ENCODE measurements at places on chromosomes 6 and 20.

DNA sequence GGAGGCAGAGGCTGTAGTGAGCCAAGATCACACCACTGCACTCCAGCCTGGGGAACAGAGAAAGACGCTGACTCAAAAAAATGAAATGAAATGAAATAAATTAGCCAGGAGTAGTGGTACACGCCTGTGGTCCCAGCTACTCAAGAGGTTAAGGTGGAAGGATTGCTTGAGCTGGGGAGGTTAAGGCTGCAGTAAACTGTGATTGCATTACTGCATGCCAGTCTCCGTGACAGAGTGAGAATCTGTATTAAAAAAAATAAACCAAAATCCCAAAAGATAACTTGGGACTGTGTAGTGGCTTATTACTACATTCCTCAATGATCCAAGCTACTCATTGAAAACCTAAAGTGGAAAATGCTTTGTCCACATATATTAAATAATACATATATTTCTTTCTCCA lies 87.0 kb downstream of the SGK1 start:
- DNase-seq, result no peak

DNA sequence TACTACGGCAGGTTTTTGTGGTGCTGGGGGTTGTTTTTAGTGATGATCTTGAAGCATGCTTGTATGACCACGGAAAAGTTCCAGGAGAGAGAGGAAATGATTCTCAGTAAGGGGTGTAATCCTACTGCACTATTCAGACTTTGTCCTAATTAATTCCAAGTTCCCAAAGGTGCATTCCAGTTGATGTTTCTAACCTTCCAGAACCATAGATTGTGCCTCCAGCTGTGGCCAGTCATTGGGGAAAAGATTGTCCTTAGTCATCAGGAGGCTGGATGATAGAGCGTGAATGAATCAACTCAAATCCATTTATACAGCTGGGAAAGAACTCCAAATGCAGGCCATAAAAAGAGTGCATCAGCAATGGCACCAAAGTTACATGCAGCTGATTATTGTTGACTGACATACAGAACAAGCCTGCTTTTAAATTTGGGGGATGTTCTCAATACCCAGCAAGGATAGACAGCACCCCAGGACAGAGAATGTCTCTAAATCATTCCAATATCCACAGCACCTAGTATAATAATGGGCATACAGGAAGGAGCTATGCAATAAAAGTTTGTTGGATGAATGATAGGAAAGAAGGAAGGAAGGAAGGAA lies 27.8 kb upstream of the PKHD1 start:
- DNase-seq, result no peak

- no peak for DNase-seq
Observed at GRCh38 chr6:3236005-3236404, 8.6 kb upstream of the TUBB2B start.

DNA sequence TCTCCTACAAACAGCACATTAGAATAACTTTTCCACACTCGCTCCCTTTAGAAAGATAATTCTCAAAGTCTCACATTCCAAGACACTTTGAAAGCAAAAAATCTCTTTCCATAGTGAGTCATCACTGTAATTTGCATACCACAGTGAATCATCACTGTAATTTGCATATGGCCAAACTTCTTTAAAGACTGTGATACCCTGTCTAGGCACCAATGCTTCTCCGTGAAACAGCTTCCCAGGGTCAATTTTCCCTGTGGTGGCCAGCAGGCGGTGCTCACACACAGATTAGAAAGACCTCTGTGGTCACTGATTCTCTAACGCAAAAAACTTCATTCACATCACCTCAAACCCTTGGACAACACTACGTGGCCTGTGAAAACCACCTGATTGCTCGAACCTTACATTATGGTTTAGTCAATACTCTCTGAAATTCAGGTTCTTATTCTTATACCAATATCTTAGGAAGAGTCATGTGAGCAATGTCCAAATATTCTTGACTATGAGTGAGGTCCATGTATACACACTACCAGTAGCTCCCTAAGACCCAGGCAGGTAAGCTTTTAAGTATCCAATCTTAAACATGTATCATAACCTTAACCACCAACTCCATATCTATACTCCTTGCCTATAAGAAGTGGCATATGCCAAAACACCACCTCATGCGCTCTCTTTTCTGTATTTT lies 78.5 kb upstream of the PHACTR1 start:
- no peak for DNase-seq

GRCh38 chr6:93248631-93249030 lies 170.7 kb downstream of the EPHA7 start:
- no peak for DNase-seq

- DNase-seq, result no peak
Observed at GRCh38 chr6:37565267-37566110, 65.8 kb upstream of the CCDC167 start.

DNA sequence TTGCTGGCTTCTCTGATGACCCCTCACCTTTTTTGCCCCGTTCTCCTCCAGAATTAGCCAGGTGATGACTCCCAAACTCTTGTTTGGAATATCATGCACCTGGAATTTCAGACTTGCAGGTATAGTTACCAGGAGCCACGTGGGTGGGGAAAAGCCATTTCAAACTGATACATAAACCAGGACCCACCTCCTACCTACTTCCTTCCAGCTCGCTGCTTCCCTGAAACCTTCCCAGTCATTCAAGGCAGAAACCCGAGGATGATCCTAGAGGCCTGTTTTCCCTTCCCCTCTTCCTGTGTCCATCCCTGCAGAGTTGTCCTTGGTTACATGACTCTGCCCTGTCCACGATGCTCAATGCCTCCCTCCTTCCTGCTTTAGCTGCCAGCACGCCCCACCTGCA lies 101.9 kb downstream of the MTHFD1L start:
- DNase-seq, result no peak

DNA sequence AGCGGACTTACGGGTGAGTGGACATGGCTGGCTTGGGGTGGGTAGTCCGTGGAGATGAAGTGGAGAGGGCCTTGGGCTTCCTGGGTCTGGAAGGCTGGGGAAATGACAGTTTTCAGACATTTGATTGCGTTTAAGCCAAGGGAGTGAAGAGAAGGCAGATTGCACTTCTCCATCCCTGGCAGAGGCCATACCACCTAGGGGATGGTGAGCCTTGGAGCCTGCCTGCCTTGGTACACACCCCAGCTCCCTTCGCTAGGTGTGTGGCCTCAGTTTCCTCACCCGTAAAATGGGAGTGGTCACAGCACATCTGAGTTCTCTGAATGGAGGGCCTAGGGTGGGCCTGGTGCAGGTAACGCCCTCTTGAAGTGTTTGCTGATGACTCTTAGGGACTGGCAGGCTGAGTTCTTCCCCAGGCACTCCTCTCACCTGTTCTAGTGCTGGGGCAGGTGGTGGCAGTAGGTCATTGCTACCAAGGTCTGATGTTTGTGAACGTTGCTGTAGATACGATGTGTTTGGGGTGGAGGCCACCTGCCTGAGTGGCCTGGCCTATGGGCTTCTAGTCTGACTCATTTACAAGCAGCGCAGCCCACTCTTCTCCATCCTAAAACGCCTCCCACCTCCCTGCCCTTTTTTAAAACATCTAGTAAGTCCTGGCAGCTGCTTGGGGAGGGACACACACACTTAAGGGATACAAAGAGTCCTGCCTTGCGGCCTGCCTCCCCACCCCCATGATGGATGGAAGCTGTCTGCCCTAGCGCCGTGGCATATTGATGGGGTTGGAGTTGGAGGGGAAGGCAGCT lies 2.3 kb downstream of the RBM38 start:
- no peak for DNase-seq

- no peak for DNase-seq
Observed at GRCh38 chr6:155077784-155078183, 82.7 kb downstream of the TIAM2 start.

DNA sequence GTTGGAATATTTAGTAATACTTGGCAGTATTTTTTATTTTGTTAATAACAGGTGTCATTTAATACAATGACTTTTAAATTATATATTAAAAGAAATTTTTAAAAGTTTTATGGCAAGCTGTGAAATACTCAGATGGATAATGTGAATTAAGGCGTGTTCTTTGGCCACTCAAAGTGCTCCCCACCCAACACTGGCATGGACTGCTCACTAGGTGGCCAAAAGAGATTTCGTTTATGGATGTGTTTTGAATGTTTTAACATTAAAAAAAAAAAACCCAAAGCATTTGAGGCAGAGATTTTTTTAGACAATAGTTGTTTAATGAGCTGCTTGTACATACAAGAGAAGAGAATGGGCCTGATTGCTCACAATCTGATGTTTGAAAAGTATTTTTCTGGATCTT lies 86.5 kb downstream of the QKI start:
- DNase-seq, result no peak

- no peak for DNase-seq
Observed at GRCh38 chr20:6644813-6645628, 122.5 kb upstream of the BMP2 start.

- no peak for DNase-seq
Observed at GRCh38 chr6:13908955-13909381, 15.8 kb upstream of the RNF182 start.

GRCh38 chr6:37990762-37991525 lies 171.4 kb downstream of the ZFAND3 start:
- DNase-seq, result no peak

DNA sequence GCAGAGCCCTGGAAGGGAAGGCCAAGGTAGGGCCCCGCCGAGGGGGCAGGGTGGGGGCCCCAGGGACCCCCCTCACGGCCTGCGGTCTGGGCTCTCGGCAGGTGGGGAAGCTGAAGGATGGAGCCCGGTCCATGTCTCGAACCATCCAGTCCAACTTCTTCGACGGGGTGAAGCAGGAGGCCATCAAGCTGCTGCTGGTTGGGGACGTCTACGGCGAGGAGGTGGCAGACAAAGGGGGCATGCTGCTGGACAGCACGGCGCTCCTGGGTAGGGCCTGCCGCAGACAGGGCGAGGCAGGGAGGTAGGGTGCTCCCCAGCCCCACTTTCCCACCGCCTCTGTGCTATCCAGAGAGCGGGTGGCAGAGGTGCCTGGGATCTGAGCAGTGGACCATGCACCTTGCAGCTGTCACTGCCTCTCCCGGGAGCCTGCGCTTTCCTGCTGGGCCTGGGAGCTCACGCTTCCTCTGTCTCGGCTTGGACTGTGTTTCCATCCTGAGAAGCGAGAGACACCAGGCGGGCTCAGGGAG lies 83.1 kb downstream of the SYNJ2 start:
- DNase-seq, result no peak

DNA sequence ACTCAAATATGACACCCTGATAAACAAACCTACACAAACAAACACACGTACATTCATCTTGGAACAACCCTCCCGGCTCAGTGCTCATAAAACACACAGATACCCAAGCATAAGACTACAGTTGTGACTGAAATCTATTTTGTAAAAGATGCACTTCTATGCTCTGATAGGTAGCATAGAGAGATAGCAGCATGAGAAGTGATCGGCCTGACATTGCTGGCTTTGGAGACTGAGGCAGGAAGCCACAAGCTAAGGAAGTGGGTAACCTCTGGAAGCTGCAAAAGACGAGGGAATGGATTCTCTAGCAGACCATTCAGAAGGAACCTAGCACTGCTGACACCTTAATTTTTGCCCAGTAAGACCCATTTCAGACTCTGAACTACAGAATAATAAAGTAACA lies 1.6 kb upstream of the RNF39 start:
- DNase-seq, result no peak

- no peak for DNase-seq
Observed at GRCh38 chr6:132648356-132648755, 10.6 kb downstream of the TAAR1 start.

DNA sequence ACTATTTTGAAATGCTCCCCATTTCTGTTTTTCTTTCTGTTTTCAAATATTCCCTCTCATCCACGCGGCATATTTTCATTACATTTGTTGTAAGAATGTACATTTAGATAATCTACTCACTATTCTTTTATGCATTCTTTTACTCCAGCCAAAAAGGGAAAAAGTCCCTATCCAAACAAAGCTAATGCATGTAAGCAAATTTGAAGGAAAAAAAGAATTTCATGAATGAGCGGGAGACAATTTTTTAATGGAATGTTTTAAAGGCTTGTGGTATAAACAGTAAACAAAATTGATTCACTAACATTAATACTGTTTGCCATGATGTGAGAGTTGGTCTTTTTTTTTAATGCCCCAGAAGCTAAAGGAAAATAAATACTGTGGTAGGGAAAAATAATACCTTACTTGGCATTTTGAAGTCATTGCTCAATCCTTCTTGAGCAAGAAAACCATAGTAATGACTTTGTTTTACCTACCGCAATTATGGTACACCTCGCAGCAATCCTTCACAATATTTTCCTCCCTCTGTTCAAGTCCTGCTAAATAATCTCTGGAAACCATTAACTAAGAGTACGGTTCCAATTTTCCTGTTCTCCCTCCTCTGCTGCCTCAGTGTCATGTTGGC lies 79.0 kb downstream of the BACH2 start:
- no peak for DNase-seq

GRCh38 chr20:36493801-36494114 lies 47.6 kb upstream of the MYL9 start:
- no peak for DNase-seq

DNA sequence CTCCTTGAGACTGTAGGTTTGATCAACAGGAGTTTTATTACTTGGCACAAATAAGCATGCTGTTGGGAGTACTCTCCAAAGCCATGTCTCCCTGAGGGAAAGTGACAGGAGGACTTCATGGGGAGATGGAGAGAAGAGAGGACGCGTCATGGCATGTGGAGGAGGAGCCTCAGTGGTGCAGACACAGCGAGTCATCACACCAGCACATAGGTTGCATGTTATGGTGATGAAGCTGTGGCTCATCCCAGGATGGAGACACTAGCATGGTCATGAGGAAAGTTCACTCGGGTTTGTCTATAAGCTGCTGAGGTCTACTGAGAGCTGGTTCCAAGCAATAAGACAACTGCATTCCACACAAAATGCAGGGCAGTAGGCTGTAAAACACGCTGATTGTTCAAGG lies 13.2 kb upstream of the SSTR4 start:
- DNase-seq, result no peak

GRCh38 chr6:79600812-79601609 lies 30.1 kb upstream of the SH3BGRL2 start:
- DNase-seq, result no peak

GRCh38 chr20:10260316-10260715 lies 41.7 kb downstream of the SNAP25 start:
- no peak for DNase-seq

DNA sequence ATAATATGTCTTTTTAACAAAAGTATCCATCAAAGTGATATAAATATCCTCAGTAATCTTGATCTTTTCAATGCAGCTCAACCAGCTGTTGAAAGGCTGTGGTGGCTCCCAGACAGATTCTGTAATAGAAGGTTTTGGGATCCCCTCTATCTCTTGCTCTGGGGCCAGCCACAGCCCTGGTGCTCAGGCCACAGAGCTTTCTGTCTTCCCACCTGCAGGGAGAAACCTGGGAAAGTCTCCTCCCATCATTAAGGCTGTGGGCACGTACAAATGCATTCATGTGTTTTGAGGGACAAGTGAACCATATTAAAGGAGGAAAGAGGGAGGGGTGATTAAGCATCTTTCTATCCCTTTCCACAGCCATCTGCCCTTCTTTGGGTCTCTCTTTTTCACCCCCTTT lies 183.1 kb downstream of the PRDM13 start:
- no peak for DNase-seq
